ENCODE measurements at places on chromosomes 5 and 9.

- DNase-seq, result no peak
Measured at GRCh38 chr9:629146-629545, 212.4 kb upstream of the DMRT1 start.

- no peak for DNase-seq
Measured at GRCh38 chr5:16461026-16461425, 4.6 kb downstream of the ZNF622 start.

DNA sequence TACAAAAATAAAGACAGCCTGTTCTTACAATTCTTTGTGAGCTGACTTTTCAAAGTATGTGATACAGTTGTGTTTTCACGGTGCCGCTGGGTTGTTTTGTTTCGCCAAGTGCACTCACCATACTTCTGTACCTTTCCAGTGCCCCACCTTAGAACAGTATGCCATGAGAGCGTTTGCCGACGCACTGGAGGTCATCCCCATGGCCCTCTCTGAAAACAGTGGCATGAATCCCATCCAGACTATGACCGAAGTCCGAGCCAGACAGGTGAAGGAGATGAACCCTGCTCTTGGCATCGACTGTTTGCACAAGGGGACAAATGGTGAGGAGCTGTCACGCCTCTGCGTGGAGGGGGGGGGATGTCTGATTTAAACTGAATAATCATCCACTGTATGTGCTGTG, 12.9 kb downstream of the CCT5 start:
- DNase-seq, result no peak

DNA sequence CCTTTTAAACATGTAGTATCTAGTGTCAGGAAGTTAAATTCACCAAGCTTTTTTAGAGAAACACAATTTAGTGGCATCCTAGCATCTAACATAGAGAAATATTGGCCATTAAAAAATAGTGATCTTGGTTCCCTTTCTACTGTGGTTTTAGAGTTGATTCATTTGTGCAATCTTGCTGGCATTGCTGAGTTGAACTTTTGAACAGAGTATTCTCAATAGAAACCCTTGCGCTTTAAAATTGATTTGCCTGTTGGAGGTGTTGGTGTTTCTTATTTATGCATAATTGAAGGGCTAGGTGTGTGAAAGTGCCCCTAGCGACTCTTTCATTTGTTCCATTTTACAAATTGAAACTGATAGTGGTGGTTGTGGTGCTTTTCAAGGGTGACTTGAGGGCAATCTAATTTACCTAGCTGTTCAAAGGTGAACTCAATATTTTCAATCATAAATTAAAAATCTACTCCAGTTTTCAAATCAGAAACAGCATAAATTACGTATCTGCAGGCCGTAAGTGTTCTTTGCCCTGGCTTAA, 73.0 kb upstream of the MPDZ start:
- no peak for DNase-seq

GRCh38 chr5:38468978-38469706, 87.3 kb downstream of the LIFR start:
- DNase-seq, result no peak

- DNase-seq, result no peak
Measured at GRCh38 chr5:135053989-135054388, 20.0 kb upstream of the PITX1 start.

- no peak for DNase-seq
Measured at GRCh38 chr5:55768279-55768678, 30.4 kb downstream of the DDX4 start.

- DNase-seq, result no peak
Measured at GRCh38 chr5:113147537-113147936, 170.9 kb downstream of the DCP2 start.

DNA sequence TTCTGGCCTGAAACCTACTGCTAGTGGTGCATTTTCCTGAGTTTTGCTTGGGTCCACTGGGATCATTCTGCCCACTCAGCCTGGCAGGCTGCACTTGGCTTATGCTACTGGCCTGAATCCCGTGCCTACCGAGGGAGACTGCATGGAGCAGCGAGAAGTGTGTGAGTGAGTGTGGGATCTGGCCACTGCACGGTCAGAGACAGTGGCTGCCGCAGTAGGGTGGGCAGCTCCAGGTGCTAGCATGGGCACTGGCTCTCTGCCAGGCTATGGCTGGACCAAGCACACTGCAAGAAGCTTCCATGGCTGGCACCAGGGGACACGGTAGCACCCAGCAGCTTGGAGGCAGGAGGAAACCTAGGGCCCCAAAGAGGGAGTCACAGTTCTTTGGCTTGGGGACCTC, 1058.7 kb upstream of the ACO1 start:
- no peak for DNase-seq

- no peak for DNase-seq
Measured at GRCh38 chr5:75138689-75139088, 86.3 kb upstream of the GCNT4 start.

DNA sequence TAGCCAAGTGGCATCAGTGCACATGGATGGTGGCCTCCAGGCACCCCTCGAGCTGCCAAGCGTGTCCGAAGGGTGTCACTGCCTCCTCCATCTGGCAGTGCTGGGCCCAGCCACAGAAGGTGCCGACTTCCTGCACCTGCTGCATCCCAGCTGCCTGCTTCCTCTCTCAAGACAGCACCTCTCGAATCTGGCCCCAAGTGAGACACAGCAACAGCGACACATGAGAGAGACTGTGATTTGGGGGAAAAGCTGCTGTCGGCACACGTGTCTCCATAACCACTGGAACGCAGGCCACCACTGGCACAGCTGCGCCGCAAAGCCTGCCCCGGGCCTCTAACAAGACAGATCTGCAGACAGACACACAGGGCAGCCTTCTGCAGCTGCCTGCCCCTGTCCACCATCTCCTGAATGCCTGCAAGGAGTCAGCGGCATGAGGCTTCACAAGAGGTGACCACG, 8.8 kb downstream of the CLPTM1L start:
- no peak for DNase-seq

DNA sequence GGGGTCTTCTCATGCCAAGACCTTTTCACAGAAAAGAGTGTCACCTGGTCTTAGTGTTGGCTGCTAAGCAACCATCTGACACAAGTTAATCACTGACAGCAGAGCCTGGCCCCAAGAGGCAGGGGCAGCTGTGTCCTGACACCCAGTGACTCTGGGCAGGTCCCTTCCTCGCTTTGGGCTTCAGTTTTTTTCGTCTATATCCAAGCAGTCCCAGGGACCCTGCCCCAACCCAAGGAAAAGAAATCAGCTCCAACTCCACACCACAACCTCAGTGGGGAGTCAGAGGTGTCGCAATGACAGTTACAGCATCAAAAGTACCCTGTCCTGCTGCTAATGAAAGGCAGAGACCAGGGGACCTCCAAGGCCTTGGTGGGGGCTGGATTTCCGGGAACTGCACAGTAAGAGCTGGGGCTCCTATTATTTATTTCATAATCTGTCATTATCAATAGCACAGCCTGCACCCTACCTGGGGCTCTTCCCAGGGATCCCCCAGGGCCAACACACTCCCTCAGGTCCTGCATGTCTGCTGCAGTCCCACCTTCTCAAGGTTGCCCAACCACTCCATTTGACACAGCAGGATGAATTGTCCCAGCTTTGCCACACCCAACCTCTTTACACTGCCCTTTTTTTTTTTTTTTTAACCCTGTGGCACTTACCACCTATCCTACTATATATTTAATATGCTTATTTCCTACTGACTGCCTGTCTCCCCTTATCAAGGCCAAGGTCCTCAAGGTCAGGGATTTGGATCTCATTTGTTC, 9.4 kb downstream of the ANKS6 start:
- DNase-seq, result no peak

- no peak for DNase-seq
Measured at GRCh38 chr9:126457175-126457547, 130.5 kb downstream of the MVB12B start.

DNA sequence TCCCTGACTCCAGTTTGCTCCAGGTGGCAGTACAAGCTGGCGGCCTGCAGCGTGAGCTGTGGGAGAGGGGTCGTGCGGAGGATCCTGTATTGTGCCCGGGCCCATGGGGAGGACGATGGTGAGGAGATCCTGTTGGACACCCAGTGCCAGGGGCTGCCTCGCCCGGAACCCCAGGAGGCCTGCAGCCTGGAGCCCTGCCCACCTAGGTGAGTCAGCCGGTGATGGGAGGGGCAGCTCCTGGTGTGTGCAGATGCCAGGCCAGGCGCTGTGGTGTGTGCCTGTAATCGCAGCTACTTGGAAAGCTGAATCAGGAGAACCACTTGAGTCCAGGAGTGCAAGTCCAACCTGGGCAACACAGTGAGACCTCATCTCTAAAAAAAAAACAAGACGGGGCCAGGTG, 10.0 kb upstream of the CACFD1 start:
- DNase-seq, result no peak

DNA sequence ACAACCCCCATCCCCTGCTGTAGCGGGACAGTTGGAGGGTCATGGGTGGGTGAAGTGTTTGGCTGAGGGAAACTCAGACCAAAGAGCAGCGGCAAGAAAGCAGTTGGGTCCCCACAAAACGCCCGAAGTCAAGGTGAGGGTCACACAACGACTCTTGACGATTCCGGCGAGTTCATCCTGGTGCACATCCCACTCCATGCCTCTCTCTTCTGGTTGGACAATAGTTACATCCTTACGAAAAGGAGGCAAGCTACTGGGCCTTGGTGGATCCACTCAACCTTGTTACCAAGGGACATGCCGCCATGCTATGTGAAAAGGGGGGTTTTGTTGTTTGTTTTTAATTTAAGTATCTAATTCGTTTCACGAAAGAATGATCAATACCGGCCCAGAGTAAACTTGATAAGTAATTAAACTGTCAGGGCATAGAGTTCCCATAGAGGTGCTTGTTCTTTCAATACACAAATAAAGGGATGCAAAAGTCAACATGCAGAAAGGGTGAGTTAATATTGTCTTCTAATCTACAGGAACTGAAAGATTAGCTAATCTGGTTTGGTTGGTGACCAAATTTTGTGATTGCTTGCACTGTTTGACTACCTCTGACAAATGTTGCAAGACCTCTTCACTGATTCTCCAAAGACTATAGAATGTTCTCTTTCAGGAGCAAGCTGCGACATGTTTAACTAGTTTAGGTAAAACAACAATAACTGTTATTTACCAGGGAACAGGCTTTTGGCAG, 732 bp upstream of the SMIM15 start:
- peak; percentile 23 for DNase-seq

DNA sequence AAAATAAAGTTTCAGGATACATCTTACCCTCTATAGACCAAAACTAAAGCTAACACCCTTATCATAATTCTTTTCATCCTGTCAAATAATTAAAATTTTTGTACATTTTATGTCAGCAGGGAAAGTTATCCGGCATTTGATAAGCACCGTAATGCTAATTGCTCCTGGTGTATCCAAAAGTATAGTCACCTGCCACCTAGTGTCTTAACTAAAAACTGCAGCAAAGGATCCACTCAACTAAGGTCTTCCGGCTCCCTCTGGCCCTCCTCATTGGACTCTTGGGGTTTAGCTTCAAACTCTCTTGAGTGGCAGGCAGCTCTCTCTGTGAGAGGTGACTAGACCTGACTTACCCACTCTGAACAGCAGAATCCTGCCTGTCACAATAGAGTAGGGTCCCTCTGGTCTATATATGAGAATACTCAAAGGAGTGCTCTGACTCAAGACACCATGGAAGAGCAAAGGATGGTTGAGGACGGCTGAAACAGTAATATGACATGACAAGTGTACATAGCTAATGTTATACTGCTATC, 60.4 kb upstream of the CAST start:
- DNase-seq, result peak; percentile 24

DNA sequence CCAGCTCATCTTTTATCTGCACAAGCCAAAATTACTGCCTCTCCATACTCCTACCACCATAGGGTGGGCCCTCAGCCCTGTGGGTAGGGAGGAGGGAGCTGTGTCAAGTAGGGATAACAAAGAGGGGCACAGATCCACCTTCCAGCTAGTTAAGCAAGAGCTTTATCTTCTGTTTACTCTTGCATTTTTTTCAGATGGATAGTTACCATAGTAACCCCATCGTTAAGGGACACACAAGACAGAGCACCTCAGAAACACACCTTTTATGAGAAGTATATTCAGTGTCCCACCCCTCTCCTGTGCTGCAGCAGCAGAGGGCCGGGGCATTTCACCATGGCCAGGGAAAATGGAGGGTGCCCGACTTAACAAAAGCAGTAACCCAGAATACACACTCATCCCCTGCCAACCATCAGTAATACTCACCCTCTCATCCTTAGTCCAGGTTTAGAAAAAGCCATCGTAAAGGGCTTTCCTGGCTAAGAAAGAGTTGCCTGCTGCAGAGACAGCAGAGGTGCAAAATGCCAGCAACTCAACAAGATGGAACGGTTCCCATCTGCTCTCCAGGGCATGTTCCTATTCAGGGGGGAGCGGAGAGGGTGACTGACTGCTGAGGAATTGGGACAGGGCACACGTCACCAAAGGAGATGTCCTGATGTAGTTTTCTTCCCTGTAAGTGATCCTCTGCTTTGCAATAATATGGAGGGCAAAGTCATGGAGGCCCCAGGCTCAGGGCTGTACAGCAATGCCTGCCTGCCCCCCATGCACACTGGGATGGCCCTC, 25.1 kb downstream of the MACROH2A1 start:
- no peak for DNase-seq

DNA sequence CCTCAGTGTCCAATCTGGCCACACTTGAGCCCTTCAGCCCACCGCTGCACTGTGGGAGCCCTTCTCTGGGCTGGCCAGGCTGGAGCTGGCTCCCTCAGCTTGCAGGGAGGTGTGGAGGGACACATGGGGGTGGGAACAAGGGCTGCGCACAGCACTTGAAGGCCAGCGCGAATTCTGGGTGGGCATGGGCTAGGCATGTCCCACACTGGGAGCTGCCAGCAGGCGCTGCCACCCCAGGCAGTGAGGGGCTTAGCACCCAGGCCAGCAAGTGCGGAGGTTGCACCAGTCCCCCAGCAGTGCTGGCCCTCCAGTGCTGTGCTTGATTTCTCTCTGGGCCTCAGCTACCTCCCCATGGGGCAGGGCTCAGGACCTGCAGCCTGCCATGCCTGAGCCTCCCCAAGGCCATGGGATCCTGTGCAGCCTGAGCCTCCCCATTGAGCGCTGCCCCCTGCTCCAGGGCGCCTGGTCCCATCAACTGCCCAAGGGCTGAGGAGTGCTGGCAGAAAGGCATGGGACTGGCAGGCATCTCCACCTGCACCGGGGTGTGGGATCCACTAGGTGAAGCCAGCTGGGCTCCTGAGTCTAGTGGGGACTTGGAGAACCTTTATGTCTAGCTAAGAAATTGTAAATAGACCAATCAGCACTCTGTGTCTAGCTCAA, 148.2 kb downstream of the EMB start:
- no peak for DNase-seq

DNA sequence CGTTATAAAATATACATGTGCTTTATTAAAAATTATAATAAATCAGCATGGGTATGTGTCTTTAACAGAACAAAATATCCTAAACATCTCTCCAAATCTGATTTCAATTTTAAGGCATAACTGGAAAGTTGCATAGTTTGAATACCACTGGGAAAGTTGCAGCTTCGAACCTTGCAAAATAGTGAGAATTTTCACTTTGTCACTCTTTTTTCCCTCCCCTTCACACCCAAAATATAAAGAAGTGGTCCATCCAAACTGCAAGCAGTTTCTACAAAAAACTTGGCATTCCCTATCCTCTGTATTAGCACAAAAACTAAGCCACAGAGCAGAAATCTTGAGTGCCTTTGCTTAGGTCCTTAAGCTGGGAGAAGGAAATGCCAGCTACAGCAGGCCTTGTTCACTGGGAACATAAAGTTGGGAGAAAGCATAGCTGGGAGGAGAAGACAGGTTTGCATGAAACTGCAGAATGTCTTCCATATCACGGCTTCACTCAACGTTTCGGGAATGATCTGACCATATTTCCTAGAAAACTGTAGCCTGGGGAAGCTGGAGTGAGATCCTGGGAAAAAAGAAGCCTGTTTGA, 400.3 kb downstream of the EBF1 start:
- no peak for DNase-seq

Data from D721Med (cell line).